Activated CD4-positive, alpha-beta T cell treated with anti-CD3 and anti-CD28 coated beads for 1 hour (primary cell): ENCODE measurements at places on chromosomes 12 and 14.

DNA sequence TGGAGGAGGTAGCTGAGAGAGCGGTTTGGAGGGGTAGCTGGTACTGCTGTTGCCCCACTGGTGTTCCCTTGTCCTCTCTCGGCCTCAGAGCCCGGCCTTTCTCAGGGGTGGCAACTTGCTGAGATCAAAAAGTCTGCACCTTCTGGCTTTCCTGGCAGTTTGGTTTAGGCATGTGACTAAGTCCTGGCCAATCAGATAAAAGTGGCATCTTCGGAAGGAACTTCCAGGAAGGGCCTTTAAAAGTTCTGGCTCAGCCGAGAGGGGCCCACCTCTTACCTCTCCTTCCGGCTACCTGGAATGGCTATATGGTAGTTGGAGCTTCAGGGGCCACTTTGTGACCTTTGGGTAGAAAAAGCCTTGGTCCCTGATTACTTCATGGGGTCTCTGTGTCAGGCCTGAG is 152.6 kb downstream of the GLT1D1 start:
- no peak for DNase-seq

GRCh38 chr12:89960607-89961394 is 252.2 kb upstream of the ATP2B1 start:
- DNase-seq, result no peak

DNA sequence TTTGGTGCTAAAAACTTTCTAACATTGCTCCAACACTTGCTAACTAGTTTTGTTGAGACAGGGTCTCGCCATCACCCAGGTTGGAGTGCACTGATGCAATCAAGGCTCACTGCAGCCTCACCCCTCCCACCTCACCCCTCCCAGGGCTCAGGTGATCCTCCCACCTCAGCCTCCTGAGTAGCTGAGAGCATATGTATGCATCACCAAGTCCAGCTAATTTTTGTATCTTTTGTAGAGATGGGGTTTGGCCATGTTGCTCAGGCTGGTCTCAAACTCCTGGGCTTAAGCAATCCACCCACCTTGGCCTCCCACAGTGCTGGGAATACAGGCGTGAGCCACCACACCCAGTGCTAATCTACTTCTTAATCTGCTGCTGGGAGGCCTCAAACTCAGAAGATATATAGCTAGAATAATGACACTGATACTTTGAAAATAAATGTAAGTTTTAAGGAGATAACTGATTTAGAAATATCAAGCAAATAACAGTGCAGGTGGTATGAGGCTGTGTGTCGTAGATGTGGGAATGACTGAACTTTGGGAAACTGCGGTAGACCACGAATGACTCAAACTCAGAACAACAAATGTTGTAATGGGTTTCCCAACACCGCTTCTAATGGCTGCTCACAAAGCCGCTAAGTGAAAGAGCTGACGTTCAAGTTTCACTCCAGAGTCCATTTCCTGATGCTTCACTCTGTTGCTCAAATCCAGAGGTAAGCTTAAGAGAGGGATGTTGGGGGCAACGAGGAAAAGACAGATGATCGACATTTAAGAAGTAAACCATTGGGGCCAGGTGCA is 10.0 kb downstream of the TMCC3 start:
- DNase-seq, result no peak

GRCh38 chr12:102806110-102806509 is 110.9 kb downstream of the PAH start:
- DNase-seq, result no peak

- DNase-seq, result no peak
These were observed 93.6 kb upstream of the FERMT2 start for GRCh38 chr14:53044486-53044885.

DNA sequence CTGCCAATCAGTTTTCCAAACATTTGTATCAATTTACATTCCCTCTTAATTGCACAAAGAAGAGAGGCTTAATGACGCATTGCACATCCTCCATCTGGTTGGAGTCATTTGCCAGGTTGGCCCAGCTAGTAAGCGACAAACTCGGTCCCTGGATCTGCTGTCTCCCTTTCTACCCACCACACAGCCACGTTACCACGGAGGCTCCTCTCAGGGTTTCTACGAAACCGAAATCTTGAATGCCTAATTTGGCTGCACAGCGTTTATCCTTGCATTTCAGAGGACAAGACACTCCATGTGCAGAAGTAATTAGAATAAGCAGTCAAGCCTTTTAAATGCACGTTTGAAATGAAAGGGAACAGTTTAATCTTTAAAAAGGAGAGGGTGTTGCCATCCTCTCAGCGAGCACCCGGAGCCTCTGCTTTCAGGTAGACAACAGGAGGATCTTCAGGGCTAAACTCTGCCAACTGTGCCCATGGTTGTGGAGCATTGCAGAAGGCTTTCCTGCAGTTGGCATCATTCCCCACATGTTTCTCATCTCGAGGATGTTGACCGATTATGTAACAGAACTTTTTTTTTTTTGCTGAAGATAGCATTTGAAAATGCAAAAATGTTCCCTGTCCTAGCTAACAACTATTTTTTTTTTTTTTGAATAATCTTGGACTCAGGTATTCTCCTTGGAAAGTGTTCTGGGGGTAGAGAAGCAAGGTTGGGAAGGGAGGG is 37.8 kb downstream of the SLC24A4 start:
- no peak for DNase-seq

DNA sequence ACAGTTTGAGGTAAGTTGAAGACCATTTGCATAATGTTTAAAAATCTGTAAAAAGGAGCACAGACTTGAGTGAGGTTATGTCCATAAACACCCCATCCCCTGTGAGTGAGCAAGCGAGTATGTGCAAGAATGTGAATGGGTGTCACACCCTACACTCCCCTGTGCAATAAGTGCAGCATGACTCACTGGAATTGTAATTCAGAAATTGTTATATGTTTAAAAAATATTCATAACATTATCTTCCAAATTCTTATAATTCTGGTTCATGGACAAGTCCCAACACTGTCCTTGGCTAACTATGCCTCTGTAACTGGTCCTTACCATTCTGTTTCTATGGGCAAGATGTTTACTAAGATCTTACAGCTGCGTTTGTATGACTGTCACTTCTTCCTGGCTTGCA is 207.8 kb upstream of the FAR2 start:
- DNase-seq, result no peak

DNA sequence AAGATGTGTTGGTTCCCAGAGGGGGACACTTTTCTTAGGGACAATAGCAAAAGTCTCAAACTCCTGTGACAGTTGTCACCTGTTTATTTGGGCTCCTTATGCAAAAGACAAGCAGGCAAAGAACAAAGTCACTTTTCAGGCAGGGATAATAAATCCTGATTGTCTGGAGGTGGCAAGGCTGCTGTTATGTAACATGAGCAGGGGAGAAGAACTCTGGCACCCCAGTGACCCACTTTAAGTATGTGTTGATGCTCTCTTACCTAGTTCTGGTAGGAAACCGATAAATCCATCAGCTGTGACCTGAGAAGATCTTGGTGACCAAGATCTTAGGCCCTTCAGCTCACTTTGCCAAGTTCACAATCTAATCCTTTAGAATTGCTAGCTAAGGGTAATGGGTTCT is 17.4 kb downstream of the MDGA2 start:
- no peak for DNase-seq

GRCh38 chr12:113893221-113893620 is 72.9 kb downstream of the RBM19 start:
- no peak for DNase-seq

- no peak for DNase-seq
These were observed 569.9 kb downstream of the DIO2 start for GRCh38 chr14:79641371-79641770.

DNA sequence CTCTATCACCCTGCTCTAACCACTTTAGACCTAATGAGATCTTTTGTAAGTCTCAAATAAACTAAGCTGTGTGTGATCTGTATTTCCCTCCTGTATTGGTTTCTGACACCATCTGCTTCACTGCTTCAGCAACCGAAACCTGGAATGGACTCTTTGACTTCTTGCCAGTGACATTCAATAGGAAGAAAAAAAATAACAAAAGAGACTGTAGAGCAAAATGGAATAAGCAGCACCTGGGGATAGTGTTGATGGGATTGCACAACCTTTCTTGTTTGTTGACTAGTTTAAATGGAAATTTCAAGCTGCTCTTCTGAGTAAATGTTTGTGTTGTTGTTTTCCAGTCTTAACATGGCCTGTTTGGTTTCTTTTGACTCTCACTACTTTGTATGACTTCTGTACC is 888.6 kb upstream of the SEL1L start:
- DNase-seq, result no peak

DNA sequence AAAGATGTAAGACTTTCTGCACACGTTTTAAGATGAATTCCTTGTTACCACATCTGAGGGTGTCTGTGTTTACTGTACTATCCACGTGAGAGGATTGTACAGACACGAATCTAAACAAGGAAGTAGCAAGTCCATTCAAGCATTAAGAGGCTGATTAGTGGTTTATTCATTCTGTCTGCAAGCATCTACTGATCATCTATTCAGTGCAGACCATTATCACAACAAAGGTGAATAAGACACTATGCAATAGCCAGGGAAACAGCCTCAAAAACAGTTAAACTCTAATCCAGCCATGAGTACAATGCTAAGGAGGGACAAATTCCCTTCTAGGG is 111.6 kb upstream of the PZP start:
- no peak for DNase-seq

- no peak for DNase-seq
These were observed 2.7 kb downstream of the ZNF410 start for GRCh38 chr14:73889376-73889775.

DNA sequence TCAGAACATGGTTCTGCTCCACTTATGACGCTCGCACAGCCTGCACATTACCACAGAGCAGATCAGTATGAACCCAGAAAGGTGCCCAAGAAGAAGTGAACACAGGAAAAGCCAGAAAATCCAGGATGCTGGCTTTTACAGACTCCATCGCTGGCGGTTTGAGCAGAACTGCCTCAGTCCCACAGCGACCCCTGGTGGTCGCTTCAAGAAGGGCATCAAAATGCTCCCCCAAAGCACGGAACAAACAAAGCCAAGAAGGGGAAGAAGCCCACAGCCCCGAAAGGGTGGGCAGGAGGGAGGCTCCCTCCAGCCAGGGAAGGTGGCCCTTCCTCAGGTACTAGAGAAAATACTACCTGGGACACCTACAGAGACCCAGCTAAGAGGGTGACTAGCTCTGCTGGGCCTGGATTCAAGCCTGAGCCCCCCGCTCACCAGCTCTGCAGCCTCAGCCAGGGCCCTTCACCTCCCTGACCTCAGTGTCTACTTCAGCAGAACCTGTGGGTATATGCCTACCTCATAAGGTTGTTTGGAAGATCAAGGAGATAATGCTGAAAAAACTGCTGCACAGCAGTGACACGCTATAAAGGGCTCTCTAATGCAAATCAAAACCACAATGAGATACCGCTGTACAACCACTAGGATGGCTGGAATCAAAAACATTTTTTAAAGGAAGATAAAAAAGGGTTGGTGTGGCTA is 98.1 kb downstream of the NCOR2 start:
- no peak for DNase-seq

GRCh38 chr12:55682087-55682796 is 25.5 kb downstream of the ITGA7 start:
- DNase-seq, result no peak

- DNase-seq, result no peak
These were observed 75.5 kb upstream of the CLMN start for GRCh38 chr14:95395098-95395737.

GRCh38 chr12:75634244-75635222 is 123.1 kb upstream of the KRR1 start:
- no peak for DNase-seq

- no peak for DNase-seq
These were observed 295.0 kb downstream of the GPHN start for GRCh38 chr14:66802962-66803361.

DNA sequence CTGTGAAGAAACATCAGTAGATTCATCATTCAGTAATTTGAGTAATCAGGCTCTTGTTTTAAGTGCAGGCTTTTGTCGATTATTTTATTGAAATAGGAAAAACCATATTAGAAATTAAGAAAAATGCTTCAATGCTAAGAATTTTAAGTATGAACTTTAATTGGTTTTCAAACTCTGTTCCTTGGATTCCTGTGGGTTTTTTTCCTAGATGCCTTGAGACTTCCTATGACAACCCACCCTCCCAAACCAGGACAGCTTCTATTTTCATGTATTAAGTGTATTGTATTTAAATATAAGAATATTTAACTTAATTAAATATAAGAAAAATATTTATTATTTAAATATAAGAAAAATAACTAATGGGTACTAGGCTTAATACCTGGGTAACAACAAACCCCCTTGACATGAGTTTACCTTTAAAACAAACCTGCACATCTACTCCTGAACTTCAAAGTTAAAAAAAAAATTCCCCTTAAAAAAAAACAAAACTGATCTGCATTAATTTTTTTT is 3.0 kb downstream of the ARHGAP5 start:
- no peak for DNase-seq

GRCh38 chr12:26164118-26164517 is 31.3 kb upstream of the SSPN start:
- DNase-seq, result no peak

DNA sequence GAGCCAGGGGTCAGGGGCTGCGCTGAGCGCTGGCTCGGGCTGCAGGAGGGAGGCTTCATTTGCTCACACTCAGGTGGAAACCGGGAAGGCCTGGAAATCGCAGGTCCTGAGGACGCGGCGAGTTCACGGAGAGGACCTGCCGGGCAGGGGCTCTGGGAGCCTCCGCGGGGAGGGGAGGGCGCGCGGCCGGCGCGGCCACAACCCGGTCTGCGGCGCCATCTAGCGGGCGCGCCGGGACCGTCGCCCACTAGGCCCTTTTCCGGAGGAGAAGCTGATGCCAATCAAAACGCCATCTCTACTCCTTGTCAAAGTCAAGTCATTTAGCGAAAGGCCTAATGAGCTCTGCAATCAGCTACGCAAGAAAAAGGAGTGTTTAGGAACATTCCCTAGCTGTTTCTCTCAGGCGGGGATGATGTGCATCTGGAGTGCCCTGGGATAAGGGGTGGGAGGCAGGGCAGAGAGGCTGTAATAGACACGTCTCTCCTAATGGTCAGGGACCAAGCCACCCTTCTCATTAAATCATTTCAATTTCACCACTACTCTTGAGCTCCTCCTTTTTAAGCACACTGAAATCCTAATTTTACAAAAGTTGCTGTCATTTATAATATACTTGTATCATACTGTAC is 885.8 kb upstream of the TMEM132C start:
- DNase-seq, result no peak

- no peak for DNase-seq
These were observed 29.3 kb downstream of the KICS2 start for GRCh38 chr12:64192644-64193444.

- DNase-seq, result peak; percentile 15
These were observed 5.5 kb downstream of the ZFP36L1 start for GRCh38 chr14:68787092-68787992.

DNA sequence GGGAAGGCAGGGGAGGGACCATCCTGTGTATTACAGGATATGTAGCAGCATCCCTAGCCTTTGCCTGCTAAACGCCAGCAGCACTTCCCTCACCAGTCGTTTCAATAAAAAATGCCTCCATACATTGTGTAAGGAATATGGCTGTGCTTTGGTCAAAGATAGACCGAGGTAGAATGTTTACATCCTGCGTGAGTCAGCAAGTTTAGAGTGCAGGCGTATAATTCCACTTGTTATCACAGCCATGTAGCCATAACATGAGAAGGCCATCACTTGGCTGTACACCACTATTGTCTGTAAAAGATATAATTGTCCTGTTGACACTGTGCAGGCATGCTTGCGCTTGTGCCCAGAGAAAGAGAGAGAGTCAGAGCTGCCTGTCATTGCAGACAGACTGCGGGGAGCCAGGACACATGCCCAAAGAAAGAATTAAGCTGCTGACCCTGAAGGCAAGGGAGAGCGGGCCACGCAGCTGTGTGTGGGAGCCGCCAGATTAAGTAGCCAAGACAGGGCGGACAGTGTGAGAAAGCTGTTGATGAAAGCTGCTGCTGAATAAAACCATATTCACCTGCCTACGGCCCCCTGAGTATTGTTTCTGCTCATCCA is 68.4 kb downstream of the CRACR2A start:
- no peak for DNase-seq
